ENCODE measurements at places on chromosomes 7 and 10. TPM values are rescaled to one million over a fixed set of nuclear protein-coding genes. Genes with fewer than 3 reads are reported as not detected.

DNA sequence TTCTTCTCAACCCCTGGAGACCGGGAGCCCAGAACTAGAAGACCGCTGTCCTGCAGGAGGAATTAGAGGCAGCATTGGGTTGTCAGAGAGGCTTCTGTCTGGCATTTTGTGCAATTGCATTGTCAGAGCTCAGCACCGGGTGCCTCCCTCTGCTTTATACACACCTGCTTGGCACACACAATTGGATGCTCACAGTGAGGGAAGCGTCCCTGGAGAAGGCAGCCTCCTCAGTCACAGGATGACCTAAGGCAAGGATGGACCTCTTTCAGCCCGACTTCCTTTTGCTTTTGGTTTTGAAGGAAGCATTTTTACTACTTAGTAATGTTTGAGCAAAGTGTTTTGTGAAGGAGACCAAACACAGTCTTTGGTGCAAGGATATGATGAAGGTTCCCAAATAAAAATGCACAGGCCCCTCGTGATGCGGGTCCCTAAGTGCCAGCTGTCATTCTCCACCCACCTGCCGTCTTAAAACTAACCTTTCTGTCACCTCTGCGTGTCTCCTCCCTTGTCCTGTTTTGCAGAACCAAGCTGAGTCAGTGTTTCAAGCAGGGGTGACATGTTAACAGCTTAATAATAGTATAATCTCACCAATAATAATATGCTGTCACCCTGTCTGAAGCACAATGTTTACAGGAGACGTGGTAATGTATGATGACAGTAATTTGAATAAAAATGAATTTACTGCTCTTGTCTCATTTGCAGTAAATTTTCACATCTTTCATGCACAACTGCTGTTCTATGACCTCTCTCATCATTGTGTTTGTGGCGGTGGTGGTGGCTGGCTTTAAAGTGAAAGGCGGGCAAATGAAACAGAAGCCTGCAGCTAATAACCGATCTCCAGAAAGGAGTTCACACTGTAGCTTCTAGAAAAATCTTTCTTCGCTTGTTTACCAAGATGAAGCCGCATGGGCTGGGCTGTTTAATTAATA, 430.2 kb upstream of the MKI67 start:
- no peak for DNase-seq

The GPR146 gene
- total RNA-seq = 30.4 TPM

DNA sequence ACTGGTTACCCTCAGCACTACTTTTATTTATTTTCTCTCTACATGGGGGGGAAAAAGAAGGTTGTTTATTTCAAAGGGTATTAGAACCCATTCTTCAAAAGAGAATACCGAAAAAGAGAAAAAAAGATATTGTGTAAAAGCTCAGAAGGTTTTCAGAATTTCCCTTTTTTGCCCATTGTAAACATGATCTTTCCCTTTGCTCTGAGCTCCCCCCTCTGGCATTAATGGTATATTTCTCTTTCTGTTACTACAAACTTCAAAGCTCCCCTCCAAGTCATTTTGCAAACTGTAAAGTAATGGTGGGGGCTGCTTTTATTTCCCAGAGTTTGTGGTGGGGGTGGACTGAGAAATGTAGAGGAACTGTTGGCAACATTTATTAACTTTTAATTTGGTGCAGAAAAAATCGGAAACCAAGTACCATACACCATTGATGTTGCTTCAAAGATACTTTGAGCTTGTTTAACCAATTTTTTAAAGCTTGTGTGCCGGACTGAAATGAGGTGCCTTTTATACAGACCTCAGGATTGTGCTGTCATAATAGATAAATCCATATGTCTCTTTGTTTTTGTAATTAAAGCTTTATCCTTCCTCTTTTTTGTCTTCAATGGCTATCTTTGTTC, 181.5 kb downstream of the EXOC4 start:
- no peak for DNase-seq

- no peak for DNase-seq
Measured at GRCh38 chr10:22495396-22495795, 150.1 kb downstream of the SPAG6 start.

The CYP2C9 gene
- 1.5 TPM for total RNA-seq

The MSANTD7 gene
- total RNA-seq = 21.6 TPM

DNA sequence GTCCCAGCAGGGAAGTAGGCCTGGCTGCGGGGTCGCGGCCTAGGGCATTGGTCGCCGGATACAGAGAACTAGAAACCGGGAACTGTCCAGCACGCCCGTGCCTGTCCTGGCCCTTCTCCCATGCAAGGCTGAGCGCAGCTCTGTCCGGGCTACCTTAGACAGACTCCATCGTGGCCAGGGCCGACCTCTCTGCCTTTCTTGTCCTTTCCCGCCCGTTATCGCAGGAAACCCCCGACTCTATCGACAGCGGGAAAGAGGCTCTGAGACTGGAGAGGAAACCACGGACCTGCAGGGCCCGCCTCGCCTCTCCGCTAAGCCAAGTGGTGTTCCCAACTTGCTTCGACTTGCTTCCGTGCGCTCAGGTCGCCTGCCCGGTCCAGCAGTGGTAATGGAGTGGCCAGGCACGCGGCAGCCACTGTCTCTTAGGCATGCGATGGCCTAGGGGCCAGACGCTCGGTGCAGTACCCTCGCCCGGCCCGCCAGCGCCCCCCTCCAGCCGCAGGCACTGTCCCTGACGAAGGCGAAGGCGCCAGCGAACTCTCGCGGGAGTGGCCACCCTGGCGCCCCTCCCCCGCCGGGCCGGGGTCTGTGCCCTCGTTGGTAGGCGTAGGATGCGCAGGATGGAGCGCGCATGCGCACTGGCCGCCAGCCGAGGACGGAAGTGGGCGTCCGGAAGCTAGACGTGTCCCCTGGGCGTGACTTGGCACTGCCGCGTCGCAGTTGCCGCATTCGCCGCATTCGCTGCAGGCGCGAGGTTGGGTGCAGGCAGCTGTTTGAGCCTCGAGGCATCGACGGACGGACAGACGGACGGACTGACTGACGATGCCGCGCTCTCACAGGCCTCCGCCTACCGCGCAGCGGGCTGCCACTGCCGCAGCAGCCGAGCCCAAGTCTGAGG, 54.4 kb downstream of the MCMBP start:
- peak; percentile 81 for DNase-seq

GRCh38 chr7:33157311-33157710, 27.9 kb downstream of the BBS9 start:
- no peak for DNase-seq

GRCh38 chr10:27998954-27999275, at the start of gene ODAD2:
Gene ODAD2 (minus strand): TSS chr10:27999079. CDS start chr10:27995142, 3,937 bp downstream.
- no peak for DNase-seq

The ALOX5 gene
- 16.3 TPM for total RNA-seq

The ELFN1 gene
- total RNA-seq = 2.5 TPM

DNA sequence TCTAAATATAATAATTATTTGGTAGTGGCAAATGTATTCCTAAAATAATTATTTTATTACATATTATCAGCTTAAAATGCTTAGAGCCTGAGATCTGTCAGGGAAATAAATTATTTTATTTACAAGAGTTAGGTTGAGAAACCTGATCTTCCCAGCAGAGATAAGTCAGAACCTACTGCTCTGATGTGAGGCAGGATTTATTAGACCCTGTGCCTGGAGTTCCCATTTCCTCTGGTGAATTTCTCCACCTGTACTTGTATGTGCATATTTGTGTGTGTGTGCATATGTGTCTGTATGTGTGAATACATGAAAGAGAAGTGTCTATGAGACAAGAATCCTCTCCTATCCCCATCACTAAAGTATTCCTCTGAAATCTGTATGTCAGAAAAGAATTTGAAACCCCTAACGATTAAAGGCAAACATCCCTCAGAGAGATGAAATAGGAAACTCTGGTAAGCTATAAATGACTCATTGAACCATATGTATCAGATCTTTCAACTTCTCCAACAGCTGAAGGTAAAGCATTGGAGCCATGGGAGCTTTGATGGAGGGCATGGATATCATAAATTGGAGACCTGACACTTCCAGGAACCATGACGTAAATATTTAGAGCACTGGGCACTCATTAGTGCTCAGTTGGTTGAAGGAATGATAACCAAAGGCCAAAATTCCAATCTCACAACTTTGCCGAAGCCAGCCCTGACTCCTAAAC, 190.9 kb downstream of the XPNPEP1 start:
- no peak for DNase-seq

DNA sequence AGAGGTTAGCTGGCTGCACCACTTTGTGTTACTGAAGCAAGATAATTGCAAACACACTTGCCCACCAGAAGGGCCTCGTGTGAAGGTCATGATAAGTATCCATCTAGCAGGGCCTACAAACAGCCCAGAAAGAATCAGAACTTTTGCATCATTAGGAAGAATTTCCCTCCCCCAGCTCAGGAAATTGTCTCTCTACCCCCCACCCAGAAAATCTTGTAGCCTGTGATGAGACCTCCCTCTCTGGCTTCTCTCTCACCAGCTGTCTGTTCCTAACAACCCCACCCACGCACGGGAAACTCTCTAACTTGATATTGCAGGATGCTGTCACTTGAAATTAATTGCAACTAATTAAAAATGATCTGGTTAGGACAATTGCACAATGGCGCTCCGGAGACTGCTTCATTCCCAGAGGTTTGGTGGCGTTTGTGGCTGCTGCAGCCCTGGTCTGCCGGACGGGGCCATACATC, 34.5 kb downstream of the ZNF503 start:
- DNase-seq = no peak

DNA sequence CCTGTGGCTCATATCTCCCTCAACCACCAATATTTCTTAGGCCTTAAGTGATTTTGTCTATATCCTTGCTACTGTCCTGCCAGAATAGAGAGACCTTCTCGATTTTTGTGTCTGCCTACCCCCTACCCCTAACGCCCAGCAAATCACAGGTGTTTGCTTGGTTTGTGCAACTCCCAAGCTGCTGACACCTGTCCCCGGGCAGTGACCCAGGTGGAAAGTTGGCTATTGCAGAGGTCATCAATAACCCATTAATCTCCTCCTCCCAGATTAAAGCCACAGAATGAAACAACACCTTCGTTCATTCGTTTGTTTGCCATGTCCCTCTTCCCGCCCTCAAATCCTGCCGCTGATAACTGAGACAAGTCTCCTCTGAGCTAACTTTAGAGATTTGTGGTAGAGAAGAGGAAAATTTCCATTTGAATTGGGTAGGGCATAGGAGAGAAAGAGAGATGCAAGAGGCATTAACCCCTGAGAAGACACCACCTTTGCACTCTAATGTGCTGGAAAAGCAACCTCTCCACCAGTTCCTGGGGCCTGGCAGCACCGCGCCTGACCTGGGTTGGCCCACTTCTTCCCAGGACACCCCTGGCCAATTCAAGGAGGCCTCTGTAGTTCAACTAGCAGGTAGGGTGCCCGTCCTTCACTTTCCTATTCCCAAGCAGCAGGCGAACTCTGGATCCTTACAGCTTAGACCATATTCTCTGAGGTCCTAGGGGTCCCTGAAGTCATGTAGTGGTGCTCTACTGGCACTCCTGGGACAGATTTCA, 3.0 kb downstream of the NEUROG3 start:
- no peak for DNase-seq

The GIMAP6 gene
- total RNA-seq = 16.3 TPM

The SFTPA2 gene
- total RNA-seq = not detected

The ZPBP gene
- not detected for total RNA-seq

DNA sequence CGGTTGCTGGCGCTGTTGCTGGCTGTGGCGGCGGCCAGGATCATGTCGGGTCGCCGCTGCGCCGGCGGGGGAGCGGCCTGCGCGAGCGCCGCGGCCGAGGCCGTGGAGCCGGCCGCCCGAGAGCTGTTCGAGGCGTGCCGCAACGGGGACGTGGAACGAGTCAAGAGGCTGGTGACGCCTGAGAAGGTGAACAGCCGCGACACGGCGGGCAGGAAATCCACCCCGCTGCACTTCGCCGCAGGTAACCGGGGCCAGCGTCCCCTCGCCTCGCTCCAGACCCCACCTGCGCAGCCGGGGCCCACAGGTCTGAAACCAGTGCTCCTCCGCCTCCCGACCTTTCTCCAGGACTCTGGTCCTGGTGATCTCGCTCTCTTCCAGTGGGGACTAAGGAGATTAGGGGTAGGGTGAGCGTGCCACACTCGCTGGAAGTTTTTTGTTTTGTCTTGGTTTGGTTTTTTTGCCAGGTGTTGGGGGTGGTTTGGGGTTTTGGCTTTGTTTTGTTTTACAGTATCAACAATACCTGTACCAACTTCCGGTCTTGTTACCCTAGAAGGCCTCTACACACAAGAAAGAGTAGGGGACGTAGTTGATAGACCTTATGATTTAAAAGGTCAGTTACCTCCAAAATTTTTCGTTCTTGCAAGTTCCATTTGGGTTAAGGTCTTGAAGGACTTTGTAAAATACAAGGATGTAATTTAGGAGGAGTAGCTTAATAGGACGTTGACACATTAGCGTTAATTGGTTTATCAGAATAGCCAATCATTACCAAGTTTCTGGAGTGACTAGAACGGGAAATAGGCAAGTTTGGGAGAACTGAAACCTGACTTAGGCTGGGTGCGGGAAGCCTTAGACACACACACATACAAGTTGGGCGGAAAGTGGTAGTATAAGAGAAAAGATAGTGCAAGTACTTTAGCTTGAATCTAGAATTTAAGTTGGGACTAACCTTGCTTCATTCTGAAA, 704 bp downstream of the TNKS2 start:
- peak; percentile 80 for DNase-seq

The HSPA12A gene
- total RNA-seq = 26.6 TPM

DNA sequence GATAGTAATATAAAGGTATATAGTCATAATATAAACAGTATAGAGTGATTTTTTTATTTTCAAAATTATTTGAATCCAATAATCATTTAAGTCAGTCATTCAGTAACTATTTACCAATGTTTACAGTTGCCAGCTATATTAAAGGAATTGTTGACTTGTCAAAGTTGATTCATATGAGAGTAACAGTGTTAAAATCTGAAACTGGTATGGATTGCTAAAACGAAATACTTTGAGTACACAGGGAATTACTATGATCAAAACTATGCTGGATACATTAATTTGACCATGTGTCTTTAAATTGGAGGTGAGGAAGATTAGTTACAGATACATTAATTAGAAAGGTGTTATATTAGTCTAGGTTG, 282.6 kb downstream of the ADK start:
- no peak for DNase-seq

The C10orf62 gene
- total RNA-seq = not detected

The RTKN2 gene
- 2.5 TPM for total RNA-seq

The CYP26C1 gene
- total RNA-seq = not detected

- peak; percentile 81 for DNase-seq
Measured at GRCh38 chr7:156892081-156892800, 742 bp downstream of the LMBR1 start.

- DNase-seq = peak; percentile 56
Measured at GRCh38 chr10:123577921-123578461, 88.2 kb upstream of the GPR26 start.

The C10orf120 gene
- total RNA-seq = not detected

The CYP26A1 gene
- not detected for total RNA-seq

GRCh38 chr10:132669208-132669861, 116.6 kb downstream of the NKX6-2 start:
- DNase-seq = peak; percentile 49

DNA sequence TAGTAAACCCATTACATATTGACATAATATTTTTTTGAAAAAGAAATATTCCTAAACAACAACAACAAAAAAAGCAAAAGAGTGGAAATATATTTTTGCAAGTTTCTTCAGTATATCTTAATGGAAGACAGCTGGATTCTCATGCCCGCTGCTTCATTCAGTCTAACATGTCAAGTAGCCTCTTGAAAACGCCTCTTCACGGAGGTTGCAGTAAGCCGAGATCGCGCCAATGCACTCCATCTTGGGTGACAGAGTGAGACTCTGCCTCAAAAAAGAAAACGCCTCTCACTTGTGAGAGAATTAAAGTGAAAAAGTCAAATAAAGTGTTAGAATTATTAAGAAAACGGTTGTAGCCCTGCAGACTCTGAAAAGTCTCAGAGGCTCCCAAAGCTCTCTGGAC, 1.3 kb downstream of the CUTC start:
- no peak for DNase-seq

Measured in suprapubic skin (tissue), 4 donors.